ENCODE measurements at places on chromosomes 3 and 15. TPM values are rescaled to one million over a fixed set of nuclear protein-coding genes. Genes with fewer than 3 reads are reported as not detected.

DNAH12 gene
- total RNA-seq = 0.06 TPM

SCAMP5 gene
- total RNA-seq = 1.8 TPM

THSD4 gene
- total RNA-seq = 3.4 TPM

DNA sequence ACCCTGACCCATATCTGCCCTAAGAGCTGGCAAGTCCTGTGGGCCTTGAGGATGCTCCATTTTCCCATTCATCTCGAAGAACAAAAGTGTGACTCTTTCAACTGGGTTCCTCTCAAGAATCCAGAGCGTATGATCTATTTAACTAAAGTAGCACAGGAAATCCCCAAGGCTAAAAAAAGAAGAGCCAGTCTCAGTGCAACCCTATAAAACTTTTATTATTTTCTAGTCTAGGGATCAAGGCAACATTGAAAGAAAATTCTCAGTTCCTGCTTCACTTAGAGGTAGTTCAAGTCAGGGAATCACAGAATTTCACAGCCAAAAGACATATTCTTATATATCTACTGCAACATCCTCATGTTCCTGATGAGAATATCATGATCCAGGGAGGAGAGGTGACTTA, 51.6 kb upstream of the GRM7 start:
- DNase-seq = no peak

DNA sequence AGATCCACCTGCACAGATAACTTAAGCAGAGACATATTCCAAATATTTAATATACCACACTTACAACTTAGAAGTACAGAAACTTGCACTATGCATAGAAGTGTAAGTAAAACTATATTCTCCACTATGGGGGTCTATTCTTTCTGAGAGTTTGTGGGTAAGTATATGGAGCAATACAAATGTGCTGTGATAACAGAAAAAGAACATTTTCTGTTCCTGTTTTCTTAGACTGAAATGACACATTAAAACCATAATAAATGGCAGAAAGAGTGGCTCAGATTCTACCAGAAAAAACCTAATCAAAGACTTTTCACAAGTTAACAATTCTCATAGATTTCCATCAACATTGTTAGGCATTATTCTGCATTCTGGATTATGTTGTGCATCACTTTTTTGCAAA, 96.6 kb upstream of the WNT7A start:
- no peak for DNase-seq

All from Daoy (cell line).